ENCODE measurements at places on chromosomes 5 and 9.
A peak's percentile ranks its signal among the peaks of the same experiment; 100 is the strongest.

GRCh38 chr9:91660521-91660920 is 236.9 kb upstream of the NFIL3 start:
- no peak for DNase-seq

- no peak for DNase-seq
These were observed 188.9 kb upstream of the RPS23 start for GRCh38 chr5:82466986-82467561.

GRCh38 chr9:120726484-120726883 is 12.2 kb upstream of the MEGF9 start:
- peak; percentile 43 for DNase-seq

DNA sequence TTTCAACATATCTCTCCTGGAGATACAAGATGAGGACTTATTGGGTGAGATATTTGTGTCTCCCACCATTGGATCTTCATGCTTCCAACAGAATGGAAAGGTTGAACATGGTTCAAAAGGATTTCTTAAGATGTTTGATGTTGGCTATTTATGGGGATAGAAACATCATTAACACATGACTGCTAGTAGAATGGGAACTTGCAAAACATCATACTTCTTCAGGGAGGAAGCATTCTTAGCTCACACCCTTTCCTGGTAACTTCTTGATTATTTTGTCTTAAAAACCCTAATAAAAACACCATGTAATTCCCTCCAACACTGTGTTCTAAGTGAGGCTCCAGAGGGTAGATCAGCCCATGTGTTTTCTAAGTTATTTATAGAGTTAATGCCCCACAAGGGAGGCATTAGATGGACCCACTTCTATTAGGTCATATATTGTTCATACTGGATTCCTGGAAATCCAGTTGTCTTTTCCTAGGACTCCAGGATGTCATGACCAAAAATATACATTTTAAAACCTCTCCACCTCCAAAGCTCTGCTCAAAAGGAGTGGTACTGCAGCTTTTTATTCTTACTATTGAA is 95.8 kb downstream of the FOXD1 start:
- no peak for DNase-seq

DNA sequence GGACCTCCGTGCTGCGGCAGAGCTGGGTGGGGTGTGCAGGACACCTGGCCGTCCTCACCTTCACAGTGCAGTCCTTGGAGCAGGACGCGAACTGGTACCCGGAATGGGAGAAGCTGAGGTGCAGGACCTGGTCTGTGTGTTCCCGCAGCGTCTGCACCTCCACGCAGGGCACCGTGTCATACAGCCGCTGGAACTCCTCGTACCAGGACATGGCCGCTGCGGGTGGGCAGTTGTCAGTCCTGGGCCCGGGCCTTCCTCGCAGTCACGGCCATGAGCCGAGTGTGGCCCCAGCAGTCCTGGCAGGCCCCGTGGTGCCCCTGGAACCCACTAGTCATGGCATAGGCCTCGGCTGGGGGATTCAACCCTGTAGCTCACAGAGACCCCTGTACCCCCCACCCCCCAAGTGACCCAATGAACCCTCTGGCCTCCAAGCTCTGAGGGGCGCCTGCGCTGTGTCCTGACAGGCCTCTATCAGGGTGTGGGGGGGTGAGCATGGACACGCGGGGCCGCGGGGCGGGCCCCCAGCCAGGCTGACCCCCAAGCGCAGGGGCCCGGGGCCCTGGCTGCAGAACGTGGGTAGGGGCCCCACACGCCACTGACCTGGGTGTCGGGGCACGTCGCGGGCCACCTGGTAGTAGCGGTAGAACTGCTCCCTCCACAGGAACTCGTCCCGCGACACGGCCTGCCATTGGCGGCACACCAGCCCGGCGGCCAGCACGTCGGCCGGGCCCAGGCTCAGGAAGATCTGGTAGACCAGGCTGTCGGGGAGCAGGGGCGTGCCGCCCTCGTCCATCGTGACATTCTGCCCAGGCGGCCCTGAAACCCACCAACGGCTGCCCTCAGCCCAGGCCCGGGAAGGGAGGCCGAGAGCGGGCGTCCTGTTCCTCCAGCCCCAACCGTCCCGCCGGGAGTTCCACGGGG is 987 bp downstream of the FBXW5 start:
- peak; percentile 63 for DNase-seq

GRCh38 chr5:133825631-133826289 is 142.7 kb downstream of the C5orf15 start:
- peak; percentile 66 for DNase-seq

GRCh38 chr9:2621722-2622460 is at the start of gene VLDLR:
Gene VLDLR (plus strand): TSS chr9:2621787. CDS start chr9:2622190, 403 bp downstream.
- peak; percentile 33 for DNase-seq

Data from GM12865 (cell line).